ENCODE measurements at places on chromosomes 5 and 9.

GRCh38 chr5:173598686-173599085, 17.8 kb downstream of the BOD1 start:
- DNase-seq = no peak

- no peak for DNase-seq
Measured at GRCh38 chr5:162289489-162289888, 221.9 kb downstream of the GABRG2 start.

DNA sequence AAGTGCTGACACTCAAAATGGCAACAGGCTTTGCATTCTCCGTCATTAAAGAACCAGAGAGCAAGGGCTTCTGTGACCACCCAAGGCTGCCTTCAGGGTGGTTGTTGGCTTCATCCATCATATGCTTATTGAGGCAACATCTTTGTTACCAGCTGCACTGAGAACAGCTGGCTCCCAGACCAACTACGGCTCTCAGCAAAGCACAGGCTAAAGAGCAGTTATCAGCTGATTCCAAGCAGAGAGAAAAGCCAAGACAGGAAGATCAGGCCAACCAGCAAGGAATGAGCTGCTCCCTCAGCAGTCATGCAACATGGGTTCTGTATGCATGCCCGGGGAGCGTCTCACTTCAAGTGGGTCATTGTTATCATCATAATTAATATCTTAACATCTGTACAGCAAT, 358.9 kb downstream of the ACTL7B start:
- DNase-seq = no peak

GRCh38 chr5:67311701-67312100, 115.1 kb upstream of the CD180 start:
- DNase-seq = no peak

GRCh38 chr5:127441799-127442484, 75.5 kb upstream of the PRRC1 start:
- peak; percentile 33 for DNase-seq

DNA sequence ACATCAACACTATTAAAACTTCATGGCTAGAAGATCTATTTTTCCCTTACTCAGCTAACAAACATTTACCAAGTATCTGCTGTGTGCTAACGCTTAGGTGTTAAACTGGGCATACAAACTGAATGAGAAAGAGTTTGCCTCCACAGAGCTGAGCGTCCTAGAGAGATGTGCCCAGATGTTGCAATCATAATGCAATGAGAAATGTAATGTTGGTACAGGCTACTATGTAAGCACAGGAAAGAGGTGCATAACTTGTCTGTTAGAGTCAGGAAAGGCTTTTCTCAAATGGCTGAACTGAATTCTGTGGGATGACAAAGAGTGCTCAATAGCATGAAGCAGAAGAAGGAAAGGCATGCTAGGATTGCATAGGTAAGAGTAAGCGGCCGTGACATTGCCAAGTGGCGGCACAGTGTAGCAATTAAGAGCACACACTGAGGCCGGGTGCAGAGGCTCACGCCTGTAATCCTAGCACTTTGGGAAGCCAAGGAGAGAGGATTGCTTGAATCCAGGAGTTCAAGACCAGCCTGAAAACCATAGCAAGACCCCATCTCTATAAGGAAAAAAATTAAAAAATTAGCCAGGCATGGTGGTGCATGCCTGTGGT, 137.8 kb downstream of the MEF2C start:
- DNase-seq = no peak
